ENCODE measurements at places on chromosomes 3 and 15. TPM values are rescaled to one million over a fixed set of nuclear protein-coding genes. Genes with fewer than 3 reads are reported as not detected.

The MST1R gene
- total RNA-seq = 2.4 TPM

- DNase-seq = no peak
Observed at GRCh38 chr3:8204853-8205650, 296.6 kb upstream of the LMCD1 start.

DNA sequence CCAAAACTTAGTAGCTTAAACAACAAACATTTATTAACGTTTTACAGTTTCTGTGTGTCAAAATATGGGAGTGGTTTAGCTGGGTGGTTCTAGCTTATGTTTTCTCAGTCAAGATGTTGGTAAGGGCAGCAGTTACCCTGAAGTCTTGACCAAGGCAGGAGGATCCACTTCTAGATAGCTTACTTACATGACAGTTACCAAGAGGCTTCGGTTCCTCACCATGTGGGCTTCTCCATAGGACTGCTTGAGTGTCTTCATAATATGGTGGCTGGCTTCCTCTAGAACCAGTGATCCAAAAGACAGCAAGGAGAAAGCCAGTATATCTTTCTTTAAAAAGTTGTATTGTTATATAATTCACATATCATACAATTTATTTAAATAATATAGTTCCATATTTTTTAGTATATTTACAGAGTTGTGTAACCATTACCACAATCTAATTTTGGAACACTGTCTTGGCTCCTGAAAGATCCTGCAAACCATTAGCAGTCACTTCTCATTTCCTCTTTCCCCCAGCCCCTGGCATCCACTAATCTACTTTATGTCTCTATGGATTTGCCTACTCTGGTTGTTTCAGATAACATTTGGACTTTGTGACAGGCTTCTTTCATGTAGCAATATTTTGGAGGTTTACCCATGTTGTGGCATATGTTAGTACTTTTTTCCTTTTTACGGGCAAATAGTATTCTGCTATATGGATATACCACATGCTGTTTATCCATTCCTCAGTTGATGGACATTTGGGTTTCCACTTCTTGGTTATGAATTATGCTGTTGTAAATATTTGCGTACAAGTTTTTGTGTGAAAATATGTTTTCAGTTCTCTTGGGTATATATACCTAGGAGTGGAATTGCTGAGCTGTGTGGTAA, 33.3 kb downstream of the MAPK6 start:
- no peak for DNase-seq

DNA sequence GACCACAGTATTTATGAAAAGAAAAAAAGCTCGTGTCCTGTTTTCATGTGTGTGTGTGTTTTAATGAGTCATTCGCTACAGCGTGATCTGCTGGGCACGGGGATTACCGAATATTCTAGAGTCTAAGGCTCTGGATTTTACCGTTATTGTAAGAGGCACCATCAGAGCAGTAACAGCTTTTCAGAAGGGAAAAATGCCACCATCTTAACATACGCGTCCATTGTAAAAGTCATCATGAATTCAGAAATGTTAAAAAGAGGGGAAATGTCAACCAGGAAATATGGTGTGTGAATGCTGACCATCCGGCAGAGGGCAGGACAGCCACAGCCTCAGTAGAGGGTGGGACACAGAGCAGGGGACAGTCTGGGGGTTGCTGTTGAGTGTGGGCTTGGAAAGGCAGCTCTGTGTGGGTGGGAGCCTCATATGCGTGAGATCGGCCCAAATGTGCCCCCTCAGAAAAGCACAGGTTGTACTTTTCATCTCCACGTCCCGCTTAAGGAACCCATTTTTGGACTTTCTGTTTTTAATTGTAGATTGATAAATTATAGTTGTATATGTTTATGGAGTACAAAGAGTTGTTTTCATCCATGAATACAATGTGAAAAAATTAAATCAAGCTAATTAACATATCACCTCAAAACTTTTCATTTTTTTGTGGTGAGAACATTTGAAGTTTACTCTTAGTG, 69.6 kb downstream of the ASB7 start:
- no peak for DNase-seq
